ENCODE measurements at places on chromosomes 1 and 21.

- no peak for DNase-seq
Observed at GRCh38 chr1:30033256-30034104, 689.9 kb downstream of the MATN1 start.

- DNase-seq: no peak
Observed at GRCh38 chr1:110672001-110672752, 2.6 kb downstream of the KCNA3 start.

DNA sequence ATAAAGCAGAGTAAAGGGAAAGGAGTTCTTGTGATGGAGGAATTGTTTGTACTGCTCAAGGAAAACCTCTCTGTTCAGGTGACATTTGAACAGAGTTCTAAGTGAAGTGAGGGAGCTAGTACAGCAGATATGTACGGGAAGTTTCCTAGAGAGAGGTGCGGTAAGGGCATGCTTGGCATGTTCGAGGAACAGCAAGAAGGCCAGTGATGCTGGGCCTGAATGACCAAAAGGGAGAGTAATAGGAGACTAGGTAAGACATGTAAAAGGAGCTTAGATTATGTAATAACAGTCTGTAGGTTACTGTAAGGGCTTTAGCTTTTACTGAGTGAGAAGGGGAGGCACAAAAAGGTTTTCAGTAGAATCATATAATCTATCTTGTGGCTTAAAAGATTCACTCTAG, 63.9 kb downstream of the PIK3R3 start:
- no peak for DNase-seq

- no peak for DNase-seq
Observed at GRCh38 chr1:29033829-29034466, 89.8 kb downstream of the TMEM200B start.

GRCh38 chr1:28517649-28517999, 11.8 kb downstream of the RCC1 start:
- DNase-seq: no peak

DNA sequence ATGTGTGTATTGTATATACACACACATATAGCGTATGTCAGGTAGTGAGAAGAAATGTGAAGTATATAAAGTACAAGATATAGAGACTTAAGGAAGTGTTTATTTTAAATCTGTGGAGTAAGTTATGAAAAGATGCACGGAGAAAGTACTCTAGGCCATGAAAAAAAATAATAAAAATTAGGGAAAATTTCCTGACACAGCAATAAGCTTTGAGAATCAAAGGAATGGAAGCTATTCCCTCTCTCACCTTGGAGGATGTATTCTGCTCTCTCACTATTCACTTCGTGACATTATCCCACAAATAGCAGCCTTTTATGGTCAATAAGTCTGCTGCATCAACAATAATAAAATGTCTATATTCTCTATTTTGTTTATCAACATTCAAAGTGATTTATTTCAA, 700.4 kb upstream of the RGS18 start:
- DNase-seq: no peak

GRCh38 chr1:3237570-3237969, 168.6 kb downstream of the PRDM16 start:
- DNase-seq: no peak

DNA sequence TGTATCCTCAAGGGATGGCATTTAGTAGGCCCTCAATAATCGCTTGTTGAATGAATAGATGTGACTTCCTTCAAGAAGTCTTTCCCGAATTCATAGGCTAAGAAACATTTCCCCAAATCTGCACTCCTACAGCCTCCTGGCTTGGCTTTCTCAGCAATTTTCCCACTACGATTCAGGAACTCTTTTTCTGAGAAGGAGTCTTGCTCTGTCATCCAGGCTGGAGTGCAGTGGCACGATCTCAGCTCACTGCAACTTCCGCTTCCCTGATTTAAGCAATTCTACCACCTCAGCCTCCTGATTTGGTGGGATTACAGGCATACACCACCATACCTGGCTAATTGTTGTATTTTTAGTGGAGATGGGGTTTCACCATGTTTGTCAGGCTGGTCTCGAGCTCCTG, 37.9 kb upstream of the IFFO2 start:
- DNase-seq: peak; percentile 1

GRCh38 chr1:155260276-155260675, 1.9 kb downstream of the SCAMP3 start:
- no peak for DNase-seq
